ENCODE measurements at places on chromosomes 11 and 22. TPM values are rescaled to one million over a fixed set of nuclear protein-coding genes. Genes with fewer than 3 reads are reported as not detected.

DNA sequence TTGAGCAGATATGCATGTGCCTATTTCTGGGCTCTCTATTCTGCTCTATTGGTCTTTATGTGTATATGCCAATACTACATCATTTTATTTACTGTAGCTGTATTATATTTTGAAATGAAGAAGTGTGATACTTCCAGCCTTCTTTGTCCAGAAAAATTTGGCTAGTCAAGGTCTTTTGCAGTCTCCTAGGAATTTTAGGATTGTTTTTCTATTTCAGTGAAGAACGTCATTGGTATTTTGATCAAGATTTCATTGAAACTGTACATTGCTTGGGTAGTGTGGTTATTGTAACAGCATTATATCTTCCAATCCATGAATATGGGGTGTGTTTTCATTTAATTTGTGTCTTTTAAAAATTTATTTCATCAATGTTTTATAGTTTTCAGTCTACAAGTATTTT is 400.3 kb downstream of the AASDHPPT start:
- no peak for DNase-seq

GRCh38 chr11:74316772-74317505 is 5.5 kb upstream of the P4HA3 start:
- no peak for DNase-seq

- peak; percentile 17 for DNase-seq
Observed at GRCh38 chr11:65316227-65317024, 1.8 kb downstream of the CDC42EP2 start.

DNA sequence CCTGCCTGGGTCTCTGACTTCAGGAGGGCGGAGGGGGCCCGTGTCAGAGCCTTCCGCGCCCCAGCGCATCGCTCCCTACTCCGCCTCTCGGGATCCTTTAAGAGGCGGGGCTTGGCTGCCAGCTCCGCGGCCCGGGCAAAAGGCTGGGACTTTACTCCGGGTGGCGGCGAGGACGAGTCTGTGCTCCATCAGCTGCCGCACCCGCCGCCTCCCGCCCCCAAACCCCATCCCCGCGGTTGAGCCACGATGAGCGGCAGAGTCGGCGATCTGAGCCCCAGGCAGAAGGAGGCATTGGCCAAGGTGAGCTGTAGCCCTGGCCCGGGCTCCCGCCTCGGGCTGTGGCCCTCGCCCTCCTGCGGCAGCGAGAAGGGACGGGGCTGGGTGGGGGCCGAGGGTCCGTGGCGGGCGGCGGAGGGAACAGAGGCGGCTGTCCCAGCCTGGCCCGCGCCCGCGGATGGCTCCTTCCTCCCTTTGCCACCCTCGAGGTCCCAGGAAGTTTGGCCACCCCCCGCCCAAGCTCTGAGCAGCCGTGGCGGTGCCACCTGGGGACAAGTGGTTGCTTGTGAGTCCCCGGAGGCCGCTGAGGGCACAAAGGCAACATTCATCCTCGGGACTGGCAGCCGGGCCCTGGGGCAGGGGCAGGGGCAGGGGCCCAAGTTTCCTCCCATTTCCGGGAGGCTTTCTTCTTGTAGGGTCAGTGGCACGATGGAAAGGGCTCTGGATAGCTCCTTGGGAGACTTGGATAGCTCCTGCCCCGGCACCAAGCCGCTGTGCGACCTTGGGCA is at the start of gene SEC14L2:
Gene SEC14L2, plus strand, starts transcription at position 148 of the 785 bp plus-strand sequence. Its CDS starts 99 bp downstream, at position 247.
- DNase-seq, result no peak

GRCh38 chr11:103898065-103898464 is 138.4 kb upstream of the DDI1 start:
- no peak for DNase-seq

MPZL2 gene
- 0.58 TPM for total RNA-seq

APLNR gene
- 0.07 TPM for total RNA-seq

CALCA gene
- not detected for total RNA-seq
